Epithelial cell of alveolus of lung (primary cell): ENCODE measurements at places on chromosomes 6 and 20. TPM values are rescaled to one million over a fixed set of nuclear protein-coding genes. Genes with fewer than 3 reads are reported as not detected.

CLPSL2 gene
- total RNA-seq = not detected in 2 replicates

TMEM170B gene
- 0.88 and 1.0 TPM in 2 replicates for total RNA-seq

TPD52L1 gene
- 0.96 and 5.2 TPM in 2 replicates for total RNA-seq

PPP1R18 gene
- 53.7 and 67.1 TPM in 2 replicates for total RNA-seq

MAS1 gene
- not detected in 2 replicates for total RNA-seq

SMPD2 gene
- total RNA-seq = 4.7 and 10.6 TPM in 2 replicates

HLA-DOB gene
- total RNA-seq = 0.16 and 0.26 TPM in 2 replicates

MUC21 gene
- not detected in 2 replicates for total RNA-seq

FOXF2 gene
- 17.8 and 106 TPM in 2 replicates for total RNA-seq

PFDN4 gene
- total RNA-seq = 60.6 and 99.1 TPM in 2 replicates

PNPLA1 gene
- total RNA-seq = not detected in 2 replicates

NCOA5 gene
- 16.0 and 24.2 TPM in 2 replicates for total RNA-seq

SLC17A3 gene
- not detected in 2 replicates for total RNA-seq

GJA10 gene
- total RNA-seq = 0.13 TPM in 1 of 2 replicates, not detected in the other

ARFGEF3 gene
- total RNA-seq = 0.08 and 0.39 TPM in 2 replicates

EPHA7 gene
- 1.2 and 1.4 TPM in 2 replicates for total RNA-seq

DUSP15 gene
- total RNA-seq = 0.13 TPM in 1 of 2 replicates, not detected in the other

ASIP gene
- not detected in 2 replicates for total RNA-seq

GMPR gene
- 3.4 and 8.2 TPM in 2 replicates for total RNA-seq

RHAG gene
- total RNA-seq = not detected in 2 replicates

LZTS3 gene
- 1.8 and 4.0 TPM in 2 replicates for total RNA-seq

SNRPB gene
- 308 and 592 TPM in 2 replicates for total RNA-seq

FOXS1 gene
- total RNA-seq = 1.7 TPM in 1 of 2 replicates, not detected in the other

PBOV1 gene
- not detected in 2 replicates for total RNA-seq

ARMH2 gene
- total RNA-seq = not detected in 2 replicates

ZHX3 gene
- total RNA-seq = 23.4 and 31.6 TPM in 2 replicates

GINS1 gene
- total RNA-seq = 5.2 and 12.9 TPM in 2 replicates

FNDC11 gene
- total RNA-seq = 0.78 TPM in 1 of 2 replicates, not detected in the other

RAD21L1 gene
- 0.52 and 0.88 TPM in 2 replicates for total RNA-seq

HDGFL1 gene
- not detected in 2 replicates for total RNA-seq

TNNC2 gene
- total RNA-seq = 0.24 TPM in 1 of 2 replicates, not detected in the other

PPP1R16B gene
- 0.39 and 0.56 TPM in 2 replicates for total RNA-seq

MAPK13 gene
- total RNA-seq = 5.7 and 23.0 TPM in 2 replicates
